ENCODE measurements at places on chromosomes 4 and X.

DNA sequence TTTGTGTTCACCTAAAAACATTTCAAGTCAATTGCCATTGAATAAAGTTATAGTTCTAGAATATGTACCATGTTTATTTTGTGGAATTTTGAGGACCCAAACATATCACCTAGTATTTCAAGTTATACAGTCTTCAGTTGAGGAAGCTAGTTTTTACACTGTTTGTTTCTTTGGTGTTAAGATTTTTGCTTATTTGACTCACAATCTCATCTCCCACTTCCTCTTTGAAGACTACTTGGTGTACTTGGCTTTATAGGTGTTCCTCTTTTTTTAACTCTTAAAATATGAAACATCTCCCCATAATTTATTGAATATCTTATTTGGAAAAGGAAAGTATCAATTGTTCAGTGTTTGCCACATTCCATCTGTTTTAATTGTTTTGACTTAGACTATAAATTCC, 675.4 kb downstream of the RAPGEF2 start:
- no peak for DNase-seq

DNA sequence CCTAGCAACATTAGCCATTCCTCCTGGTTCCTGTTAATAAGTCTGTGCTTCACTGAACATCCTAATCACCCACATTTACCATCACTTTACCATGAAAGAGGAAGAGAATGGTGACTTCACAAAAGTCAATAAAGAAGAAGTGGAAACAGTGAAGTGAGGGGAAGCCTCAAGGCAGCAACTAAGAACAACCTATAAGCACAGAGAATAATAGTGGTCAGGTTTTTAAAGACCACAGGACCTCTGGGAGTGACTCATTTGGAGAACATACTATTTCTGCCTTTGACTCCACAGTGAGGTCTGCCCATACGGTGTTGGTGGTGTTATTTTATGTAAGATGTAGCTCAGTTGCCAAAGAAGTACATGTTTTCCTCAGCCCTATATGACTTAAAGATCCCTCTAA, 86.0 kb upstream of the TET2 start:
- no peak for DNase-seq

- no peak for DNase-seq
These were observed 13.8 kb downstream of the RNF128 start for GRCh38 chrX:106740193-106740780.

- peak; percentile 11 for DNase-seq
These were observed 154.6 kb upstream of the MAGEB2 start for GRCh38 chrX:30060718-30061117.

GRCh38 chr4:6926081-6926480, 16.5 kb downstream of the TBC1D14 start:
- DNase-seq, result no peak
